ENCODE measurements at places on chromosomes 13 and 19.

DNA sequence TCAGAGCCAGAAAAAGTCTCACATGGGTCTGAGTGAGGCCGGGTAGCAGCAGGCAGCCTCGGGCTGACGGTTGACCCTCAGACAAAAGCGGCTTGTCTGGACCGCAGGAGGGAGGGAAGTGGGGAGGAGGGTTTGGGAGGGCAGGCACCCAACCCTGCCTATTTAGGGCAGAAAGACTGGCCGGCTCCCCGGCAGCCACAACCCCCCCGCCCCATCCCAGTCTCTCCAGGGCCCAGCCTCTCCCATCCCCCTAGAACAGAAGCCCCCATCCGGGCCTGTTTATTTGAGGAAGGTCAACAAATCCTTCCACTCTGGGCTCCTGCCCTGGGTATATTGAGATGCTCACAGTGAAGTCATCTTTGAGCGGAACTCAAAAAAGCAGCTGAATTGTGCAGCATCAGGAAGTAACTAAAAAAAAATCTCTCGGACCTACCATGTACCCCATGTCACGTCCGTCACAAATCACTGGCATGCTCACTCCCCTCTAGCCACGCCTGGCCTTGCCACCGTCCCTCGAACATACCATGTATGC lies 6.3 kb downstream of the DACT3 start:
- DNase-seq, result no peak

GRCh38 chr19:6852001-6852400 lies 35.4 kb upstream of the ADGRE1 start:
- DNase-seq, result no peak

GRCh38 chr13:31923134-31923763 lies 108.3 kb upstream of the FRY start:
- no peak for DNase-seq

GRCh38 chr19:7916955-7917266 lies 2.3 kb downstream of the TGFBR3L start:
- no peak for DNase-seq
